ENCODE measurements at places on chromosomes 2 and 18.
A peak's percentile ranks its signal among the peaks of the same experiment; 100 is the strongest.

DNA sequence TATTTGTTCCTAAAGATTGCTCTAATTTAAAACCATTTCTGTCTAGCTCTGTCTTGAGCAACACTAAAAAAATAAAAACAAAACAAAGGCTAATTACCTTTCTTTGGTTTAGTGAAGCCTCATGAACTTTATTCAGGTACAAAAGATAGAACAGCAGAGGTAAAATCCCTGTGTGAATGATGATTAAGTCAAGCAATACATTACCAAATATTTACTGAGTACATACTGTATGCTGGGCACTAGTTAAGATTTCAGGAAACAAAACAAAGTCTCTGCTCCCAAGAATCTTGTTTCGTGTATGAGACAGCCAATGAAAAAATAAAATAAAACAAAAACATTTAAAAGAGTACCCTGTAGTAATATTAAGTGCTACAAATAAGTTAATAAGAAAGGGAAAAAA is 257.5 kb downstream of the RND3 start:
- no peak for DNase-seq

DNA sequence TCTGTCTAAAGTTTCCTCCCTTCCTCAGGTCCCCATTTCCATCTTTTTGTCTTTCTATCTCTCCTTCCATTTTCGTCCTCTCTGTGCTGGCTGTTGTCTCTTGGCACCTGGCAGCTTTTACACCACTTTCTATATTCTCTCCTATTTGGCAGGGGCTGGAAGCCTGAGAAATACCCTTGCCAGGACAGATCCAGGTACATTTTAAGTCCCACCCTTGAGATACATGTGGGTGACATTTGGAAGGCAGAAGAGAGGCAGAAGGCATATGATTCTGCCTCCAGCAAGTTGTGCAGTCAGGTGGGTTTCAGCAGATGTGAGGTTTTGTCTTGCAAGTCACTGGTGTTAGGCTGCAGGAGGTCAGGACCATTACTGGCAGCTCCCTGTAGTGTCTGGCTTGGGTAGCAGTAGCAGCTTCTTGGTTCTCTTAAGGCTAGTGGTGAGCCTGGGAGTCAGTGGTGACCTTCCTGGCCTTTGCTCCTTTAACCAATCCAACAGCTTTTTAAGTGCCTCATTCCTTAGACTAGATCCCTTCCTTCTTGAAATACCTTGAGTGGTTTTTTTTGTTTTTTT is 90.1 kb downstream of the CAPN13 start:
- DNase-seq, result no peak

- no peak for DNase-seq
Measured at GRCh38 chr2:237464757-237465391, 22.2 kb upstream of the MLPH start.

- DNase-seq, result peak; percentile 37
Measured at GRCh38 chr18:34801774-34802173, 91.7 kb downstream of the DTNA start.

Data from fibroblast of skin of left quadriceps (primary cell).